Fibroblast of skin of back (primary cell): ENCODE measurements at places on chromosomes 12 and 14.

- DNase-seq, result no peak
Observed at GRCh38 chr14:62079038-62079437, 316.8 kb downstream of the SNAPC1 start.

DNA sequence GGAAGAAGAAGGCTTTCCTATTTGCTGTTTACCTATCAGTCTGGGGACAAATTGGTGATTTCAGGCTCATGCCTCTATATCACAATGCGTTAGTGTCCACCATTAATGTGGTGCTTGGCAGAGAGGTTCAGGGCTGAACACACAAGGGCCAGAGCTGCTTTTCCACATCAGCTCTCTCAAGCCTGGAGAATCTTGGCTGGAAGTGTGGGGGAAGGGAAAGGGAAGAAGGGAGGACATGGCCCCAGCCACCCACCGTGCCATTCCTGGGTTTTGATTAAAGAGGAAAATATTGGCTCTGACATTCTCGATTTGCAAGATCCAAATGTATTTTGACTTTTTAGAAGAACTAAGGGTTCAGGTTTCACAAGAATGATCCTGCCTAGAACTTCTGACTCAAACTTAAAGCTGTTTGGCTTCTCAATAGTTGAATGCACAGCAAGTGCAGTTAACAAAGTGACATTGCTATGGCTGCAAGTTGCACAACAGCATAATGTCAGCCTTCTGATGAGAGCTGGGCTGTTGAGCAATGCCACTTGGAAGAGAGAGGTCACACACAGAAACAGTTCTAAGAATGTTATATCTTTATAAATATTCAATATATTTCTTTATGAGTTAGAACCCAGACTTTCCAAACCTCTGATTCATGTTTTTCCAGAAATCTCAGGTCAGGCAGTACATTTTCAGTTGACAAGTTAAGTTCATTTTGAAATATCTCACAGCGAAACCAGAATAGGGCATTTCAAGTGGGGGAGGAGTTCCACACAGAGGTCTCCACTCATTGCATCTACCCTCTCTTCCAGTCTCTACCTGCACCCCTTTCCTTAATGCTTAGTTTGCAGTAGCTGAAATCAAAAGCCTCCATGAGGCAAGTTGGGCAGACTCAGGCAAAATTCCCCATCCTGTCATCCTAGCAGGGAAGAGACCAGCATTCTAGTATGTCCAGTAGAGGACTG is 25.3 kb downstream of the IGF1 start:
- DNase-seq, result no peak

DNA sequence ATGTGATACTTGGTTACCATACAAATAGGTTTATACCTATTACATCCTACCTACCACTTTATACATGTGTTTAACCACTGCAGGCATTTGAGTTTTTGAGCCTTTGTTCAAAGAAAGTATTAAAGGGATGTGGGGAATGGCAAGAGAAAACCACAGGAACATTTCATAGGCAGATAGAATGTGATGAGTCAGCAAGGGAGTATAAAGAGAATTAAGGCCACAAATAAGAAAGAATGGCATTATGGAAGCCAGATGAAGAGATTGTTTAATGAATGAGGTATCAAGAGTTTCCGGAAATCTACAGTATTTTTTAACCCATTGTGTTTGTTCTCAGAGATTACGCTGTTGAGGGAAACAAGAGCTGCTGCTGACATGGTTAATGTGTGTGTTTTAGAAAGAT is 66.9 kb downstream of the METTL25 start:
- peak; percentile 52 for DNase-seq

- no peak for DNase-seq
Observed at GRCh38 chr14:30240685-30241084, 313.0 kb upstream of the PRKD1 start.

- DNase-seq, result no peak
Observed at GRCh38 chr14:105577314-105577861, 51.0 kb downstream of the TMEM121 start.

GRCh38 chr12:122749569-122750332 is 2.9 kb upstream of the DENR start:
- DNase-seq, result peak; percentile 14

DNA sequence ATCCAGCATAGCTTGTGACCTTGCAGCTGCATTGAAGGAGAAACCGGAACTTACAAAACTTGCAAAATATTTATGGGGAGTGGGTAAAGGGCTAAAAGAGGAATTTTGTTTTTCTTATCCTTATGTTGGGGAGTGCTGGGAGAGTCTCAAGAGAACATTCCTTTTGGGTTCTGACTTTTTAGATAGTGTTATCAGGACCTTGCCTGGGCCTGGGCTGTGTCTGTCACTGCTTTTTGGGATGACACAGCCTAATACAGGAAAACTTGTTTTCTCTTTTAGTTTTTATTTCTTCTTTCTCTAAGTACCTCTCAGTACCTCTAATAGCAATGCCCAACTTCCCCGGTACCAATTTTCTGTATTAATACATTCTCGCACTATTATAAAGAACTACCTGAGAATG is 850.6 kb downstream of the RPS29 start:
- DNase-seq, result no peak

DNA sequence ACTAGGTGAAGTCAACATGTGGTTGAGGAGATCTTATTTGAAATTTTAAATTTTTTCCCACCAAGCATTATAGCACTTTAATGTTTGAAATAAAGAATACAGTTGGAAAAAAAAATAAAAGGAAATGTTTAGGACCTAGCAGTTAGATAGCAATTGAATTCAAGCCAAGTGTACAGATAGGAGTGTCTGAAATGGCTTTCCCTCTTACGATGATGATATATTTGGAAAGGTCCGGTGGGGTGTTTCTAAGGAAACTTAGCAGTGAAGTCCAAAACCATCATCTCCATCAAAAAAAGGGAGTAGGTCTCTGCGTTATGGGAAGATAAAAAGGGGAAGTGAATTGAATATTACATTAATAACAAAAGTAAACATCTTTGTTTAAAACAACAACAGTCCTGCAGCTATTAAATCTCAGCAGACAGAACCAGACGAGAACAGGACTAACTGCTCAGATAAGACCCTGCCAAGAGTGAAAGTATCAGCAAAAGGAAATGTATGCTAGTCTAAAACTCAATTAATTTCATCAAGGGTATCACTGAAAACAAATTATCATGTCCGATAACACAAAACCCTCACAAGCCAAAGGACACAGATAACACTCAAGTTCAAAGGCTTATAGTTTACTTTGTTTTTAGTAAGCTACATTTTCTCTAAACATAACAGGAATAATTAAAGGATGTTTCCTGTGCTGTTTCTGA is 242.0 kb downstream of the BMP4 start:
- DNase-seq, result no peak

GRCh38 chr14:102565959-102566358 is 26.5 kb upstream of the RCOR1 start:
- DNase-seq, result no peak

DNA sequence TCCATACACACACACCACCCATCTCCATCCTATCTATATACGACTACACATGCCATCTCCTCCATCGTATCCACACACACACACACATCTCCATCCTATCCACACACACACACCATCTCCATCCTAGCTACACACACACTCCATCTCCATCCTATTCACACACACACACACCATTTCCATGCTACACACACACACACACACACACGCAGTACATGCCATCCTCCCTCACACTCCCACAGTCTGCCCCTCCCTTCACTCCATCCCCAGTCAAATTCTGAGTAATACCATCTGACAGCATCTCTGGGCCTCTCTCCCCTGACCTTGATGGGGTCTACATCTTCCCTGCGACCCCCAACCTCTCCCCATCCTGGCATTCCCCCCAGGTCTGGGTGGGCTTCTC is 193.8 kb upstream of the LHX5 start:
- no peak for DNase-seq

GRCh38 chr12:98126637-98127335 is 388.6 kb upstream of the TMPO start:
- DNase-seq, result no peak

- peak; percentile 45 for DNase-seq
Observed at GRCh38 chr14:38197001-38197783, 10.5 kb upstream of the SSTR1 start.

GRCh38 chr12:6631549-6631961 is 4.2 kb downstream of the LPAR5 start:
- DNase-seq, result no peak

DNA sequence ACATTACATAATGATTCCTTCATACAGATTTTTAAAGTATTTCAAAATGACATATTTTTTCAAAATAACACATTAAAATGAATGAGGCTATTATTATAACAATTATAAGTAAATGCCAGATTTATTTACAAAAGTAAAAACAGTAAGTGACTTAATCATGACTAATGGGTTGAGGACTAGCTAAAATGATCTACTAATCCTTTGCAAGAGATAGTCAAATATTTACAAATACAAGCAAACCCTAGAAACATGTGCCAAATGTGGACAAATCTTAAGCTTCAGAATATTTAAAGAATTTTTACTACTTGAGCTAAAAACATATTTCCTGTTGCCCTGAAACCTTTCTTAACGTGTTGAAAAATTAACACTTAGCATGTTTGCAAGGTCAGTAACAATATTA is 74.8 kb downstream of the KIF21A start:
- DNase-seq, result no peak
